ENCODE measurements at places on chromosomes 6 and 20.

DNA sequence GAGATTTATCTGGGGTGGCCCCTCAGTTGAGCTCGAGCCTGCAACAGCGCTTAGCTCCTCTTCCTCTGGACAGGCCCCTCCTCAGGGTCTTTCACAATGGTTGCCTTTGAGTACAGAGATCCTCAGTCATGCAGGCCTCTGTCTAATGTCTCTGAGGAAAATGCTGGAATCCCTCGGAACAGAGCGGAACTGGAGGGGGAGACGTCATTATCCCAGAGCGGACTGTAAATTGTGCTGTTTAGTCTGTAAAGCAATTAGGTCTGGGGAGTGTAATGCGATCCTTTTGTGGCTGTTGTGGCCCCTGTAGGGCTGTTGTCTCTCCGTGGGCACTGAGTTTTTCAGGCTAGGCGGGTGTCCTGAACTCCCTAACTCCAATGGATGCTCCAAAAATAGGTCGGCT is 15.0 kb upstream of the DAAM2 start:
- DNase-seq = no peak

DNA sequence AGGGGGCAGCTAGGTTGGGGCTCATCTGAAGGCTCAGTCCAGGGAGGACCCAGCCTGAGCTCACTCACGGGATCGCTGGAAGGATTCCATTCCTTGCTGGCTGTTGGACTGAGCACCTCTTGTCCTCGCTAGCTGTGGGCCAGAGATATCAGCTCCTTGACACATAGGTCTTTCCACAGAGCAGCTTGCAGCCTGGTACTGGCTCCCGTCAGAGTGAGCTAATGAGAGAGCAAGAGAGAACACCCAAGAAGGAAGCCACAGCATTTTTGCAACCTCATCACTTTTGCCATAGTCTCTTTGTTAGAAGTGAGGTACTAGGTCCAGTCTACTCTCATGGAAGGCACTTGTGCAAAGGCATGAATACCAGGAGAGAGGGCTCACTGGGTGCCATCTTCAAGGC is 179.9 kb downstream of the CDC5L start:
- DNase-seq = no peak

- DNase-seq = no peak
These were observed 53.4 kb downstream of the PTCHD4 start for GRCh38 chr6:48057601-48058000.

GRCh38 chr6:16399158-16399557 is 160.8 kb downstream of the GMPR start:
- DNase-seq = no peak

DNA sequence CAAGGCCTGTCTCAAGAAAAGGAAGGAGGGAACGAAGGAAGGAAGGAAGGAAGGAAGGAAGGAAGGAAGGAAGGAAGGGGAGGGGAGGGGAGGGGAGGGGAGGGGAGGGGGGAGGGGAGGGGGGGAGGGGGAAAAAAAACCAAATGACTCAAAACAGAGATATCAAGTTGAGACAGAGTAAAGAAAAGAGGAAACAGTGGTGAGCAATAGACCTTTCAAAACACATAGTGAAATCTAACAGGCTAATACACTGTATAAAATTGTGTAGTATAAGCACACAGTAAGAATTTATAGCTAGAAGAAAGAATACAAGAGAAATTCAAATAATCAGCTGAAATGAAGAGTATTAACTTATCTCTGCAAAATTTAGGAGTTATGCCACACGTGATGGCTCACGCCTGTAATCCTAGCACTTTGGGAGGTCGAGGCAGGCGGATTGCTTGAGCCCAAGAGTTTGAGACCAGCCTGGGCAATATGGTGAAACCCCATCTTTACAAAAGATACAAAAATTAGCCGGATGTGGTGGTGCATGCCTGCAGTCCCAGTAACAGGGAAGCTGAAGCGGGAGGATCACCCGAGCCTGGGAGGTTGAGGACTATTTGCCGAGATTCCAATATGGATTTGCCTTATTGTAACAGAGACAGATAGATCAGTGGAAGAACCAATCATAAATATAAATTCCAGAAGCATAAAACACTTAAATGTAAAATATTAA is 123.2 kb downstream of the PRND start:
- DNase-seq = no peak

- peak; percentile 54 for DNase-seq
These were observed at the start of gene LTA for GRCh38 chr6:31572041-31572911. Gene LTA, plus strand, starts transcription at chr6:31572289. Its CDS starts 454 bp downstream, at chr6:31572743.

DNA sequence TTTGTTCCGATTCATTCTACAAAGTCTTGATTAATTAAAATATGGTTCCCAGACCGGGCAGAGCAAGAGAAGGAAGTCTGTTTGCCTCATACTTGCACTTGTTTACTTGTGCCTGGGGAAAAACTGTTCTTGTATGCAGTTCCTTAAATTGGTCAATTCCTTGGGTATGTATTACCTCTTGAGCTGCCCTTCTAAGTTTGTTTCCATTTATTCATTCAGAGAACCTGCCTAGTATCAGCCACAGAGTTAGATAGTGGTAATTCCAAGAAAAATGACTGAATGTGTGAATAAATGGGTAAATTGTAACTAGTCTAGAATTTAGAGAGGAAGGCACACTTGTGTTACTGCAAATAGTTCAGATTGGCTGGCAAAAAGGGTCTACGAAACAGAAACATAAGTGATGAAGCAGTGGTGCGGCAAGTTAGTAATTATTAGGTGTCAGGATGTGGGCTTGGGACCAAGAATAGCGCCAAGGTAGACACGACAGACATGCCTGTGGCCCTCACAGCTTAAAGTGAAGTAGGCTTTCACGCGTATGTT is 525 bp upstream of the MAK start:
- DNase-seq = no peak

DNA sequence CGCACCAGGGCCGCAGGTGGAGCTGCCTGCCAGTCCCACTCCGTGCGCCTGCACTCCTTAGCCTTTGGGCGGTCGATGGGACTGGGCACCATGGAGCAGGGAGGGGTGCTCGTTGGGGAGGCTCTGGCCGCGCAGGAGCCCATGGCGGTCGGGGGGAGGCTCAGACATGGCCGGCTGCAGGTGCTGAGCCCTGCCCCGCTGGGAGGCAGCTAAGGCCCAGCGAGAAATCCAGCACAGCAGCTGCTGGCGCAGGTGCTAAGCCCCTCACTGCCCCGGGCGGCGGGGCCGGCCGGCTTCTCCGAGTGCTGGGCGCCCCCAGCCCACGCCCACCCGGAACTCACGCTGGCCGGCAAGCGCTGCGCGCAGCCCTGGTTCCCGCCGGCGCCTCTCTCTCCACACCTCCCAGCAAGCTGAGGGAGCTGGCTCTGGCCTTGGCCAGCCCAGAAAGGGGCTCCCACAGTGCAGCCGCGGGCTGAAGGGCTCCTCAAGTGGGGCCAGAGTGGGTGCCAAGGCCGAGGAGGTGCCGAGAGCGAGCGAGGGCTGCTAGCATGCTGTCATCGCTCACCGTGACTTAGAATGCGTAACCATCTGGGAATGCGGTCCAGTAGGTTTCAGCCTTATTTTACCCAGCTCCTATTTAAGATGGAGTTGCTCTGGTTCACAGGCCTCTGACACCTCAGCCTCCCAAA is 77.3 kb downstream of the C6orf52 start:
- DNase-seq = no peak

DNA sequence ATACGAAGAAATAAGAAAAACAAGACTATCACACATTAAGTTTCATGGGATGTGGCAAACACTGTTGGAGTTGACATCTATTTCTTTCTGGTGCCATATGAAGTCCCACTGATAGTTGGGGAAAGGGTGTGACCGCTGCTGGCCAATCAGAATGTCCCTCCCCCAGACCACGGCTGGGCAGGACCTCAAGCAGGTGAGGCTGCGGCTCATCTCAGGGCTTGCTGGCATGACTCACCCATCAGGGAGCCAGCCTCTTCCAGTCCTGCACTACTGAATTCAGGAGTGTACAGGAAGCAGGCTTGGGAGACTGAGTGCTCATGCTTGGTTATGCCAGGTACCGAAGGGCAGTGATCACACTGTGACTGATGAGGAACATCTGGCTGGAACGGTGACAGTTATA is 18.9 kb downstream of the PREP start:
- DNase-seq = no peak

- no peak for DNase-seq
These were observed 68.2 kb downstream of the C6orf52 start for GRCh38 chr6:10626154-10626741.

GRCh38 chr6:21970569-21971300 is 326.1 kb downstream of the PRL start:
- no peak for DNase-seq

- no peak for DNase-seq
These were observed 575 bp upstream of the CNR1 start for GRCh38 chr6:88166493-88167351.

DNA sequence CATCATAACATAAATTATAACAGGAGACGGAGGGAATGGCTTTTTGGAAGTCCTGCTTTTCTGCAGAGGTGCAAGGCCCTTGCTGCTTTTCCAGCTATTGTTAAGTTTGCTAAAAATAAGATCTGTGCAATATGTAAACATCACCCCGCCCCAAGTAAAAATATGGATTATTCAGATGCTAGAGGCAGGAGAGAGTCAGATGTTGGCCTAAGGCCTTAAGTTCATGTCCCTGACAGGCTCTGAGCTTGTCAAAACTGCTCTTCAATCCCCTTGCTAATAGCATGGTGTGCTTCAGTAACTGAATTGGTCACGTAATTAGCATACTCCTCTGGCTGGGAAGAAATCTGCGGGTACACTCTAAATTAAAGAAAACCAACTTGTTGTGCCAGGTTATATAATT is 147.5 kb downstream of the BMP2 start:
- no peak for DNase-seq

DNA sequence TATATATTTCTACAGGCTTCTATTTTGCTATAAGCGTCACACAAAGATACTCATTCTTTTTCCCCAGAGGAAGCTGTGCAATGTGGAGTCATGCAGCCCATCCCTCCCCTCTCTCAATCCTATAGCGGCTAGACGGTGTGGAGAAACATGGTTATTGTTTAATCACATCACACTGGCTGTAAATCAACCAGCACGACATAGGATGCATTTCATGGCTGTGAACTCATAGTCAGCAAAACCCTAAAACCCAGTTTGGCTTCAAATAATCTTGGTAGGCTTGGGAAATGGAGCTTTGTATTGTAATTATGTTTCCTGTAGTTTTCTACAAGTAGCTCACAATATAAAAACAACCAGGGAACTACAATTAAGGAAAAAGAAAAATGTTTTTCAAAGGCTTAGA is 16.8 kb downstream of the FOXC1 start:
- no peak for DNase-seq

- no peak for DNase-seq
These were observed 597.4 kb upstream of the HS3ST5 start for GRCh38 chr6:114940181-114940580.

DNA sequence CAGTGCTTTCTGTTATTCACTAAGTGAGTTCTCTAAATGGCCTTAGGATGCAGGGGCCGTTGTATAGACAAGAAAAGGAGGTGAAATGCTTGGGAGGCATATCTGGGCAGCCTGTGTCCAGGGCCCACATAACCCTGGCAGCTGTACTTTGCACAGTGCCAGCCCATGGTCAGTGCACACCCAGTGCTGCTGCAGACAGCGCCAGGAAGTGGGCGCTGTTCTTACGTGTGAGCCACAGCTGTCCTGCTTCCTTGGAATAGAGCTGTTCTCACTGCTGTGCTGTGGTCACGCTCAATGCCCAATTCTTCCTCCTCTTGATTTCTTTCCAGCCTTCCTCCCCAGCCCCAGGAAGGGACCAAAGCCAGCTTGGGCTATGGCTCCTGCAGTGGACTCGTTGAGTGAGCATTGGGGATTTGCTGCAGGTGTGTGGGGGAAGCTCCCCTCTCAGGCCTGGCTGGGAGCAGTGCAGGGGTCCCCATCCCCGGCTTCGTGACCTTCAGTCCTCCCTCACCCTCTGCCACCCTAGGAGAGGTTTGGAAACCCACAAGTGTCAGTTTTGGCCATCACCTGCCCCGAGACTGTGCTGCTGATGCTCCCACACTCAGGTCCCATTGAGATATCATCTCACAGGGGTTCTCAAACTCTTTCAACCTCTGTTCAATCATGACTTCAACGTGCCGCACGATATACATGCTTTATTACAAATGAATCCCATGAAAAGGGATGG is 246.8 kb upstream of the EXOC2 start:
- DNase-seq = no peak

DNA sequence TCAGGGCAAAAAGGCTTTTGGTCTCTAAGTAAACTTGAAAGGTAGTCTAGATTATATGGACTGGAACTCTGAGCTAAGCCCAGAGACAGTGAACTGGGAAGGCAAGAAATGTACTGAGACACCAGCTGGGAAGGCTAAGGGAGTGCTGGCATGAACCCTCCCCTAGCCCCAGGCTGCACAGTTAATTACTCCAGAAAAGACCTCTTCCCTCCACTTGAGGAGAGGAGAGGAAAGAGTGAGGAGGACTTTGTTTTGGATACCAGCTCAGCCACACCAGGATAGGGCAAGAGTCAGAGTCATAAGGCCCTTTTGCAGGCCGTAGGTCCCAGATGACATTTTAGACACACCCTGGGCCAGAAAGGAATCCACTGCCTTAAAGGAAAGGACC is 84.1 kb upstream of the GJE1 start:
- no peak for DNase-seq

GRCh38 chr20:8547035-8547650 is 415.1 kb downstream of the PLCB1 start:
- DNase-seq = no peak

- no peak for DNase-seq
These were observed 3.3 kb downstream of the SLC17A2 start for GRCh38 chr6:25927178-25927577.

- DNase-seq = no peak
These were observed 82.9 kb downstream of the BMP7 start for GRCh38 chr20:57183457-57184009.

GRCh38 chr20:16747291-16747811 is 807 bp upstream of the OTOR start:
- no peak for DNase-seq

GRCh38 chr20:48015943-48016723 is 230.9 kb upstream of the SULF2 start:
- DNase-seq = no peak

- no peak for DNase-seq
These were observed 28.1 kb downstream of the ANGPT4 start for GRCh38 chr20:888057-888456.

DNA sequence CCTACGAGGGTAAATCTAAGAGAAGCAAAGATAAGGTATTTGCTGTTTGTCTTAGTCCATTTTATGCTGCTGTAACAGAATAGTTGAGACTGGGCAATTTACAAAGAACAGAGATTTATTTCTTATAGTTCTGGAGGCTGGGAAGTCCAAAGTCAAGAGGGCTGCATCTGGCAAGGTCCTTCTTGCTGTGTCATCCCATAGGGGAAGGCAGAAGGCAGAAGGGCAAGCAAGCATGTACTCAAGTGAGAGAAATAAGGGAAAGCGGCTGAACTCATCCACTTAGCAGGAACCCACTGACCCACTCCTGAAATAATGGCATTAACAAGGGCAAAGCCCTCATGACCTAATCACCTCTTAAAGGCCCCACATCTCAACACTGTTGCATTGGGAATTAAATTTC is 102.7 kb downstream of the AGPAT4 start:
- no peak for DNase-seq

GRCh38 chr20:2749951-2750490 is 50.4 kb downstream of the CPXM1 start:
- no peak for DNase-seq

GRCh38 chr6:130840050-130840449 is 12.8 kb downstream of the SMLR1 start:
- no peak for DNase-seq

Measured in activated naive CD4-positive, alpha-beta T cell (primary cell).